Stimulated activated CD4-positive, alpha-beta T cell treated with anti-CD3 and anti-CD28 coated beads, Interleukin-2, amount 100 ng/mL, for 4 hours (primary cell): ENCODE measurements at places on chromosomes 12 and 14.

DNA sequence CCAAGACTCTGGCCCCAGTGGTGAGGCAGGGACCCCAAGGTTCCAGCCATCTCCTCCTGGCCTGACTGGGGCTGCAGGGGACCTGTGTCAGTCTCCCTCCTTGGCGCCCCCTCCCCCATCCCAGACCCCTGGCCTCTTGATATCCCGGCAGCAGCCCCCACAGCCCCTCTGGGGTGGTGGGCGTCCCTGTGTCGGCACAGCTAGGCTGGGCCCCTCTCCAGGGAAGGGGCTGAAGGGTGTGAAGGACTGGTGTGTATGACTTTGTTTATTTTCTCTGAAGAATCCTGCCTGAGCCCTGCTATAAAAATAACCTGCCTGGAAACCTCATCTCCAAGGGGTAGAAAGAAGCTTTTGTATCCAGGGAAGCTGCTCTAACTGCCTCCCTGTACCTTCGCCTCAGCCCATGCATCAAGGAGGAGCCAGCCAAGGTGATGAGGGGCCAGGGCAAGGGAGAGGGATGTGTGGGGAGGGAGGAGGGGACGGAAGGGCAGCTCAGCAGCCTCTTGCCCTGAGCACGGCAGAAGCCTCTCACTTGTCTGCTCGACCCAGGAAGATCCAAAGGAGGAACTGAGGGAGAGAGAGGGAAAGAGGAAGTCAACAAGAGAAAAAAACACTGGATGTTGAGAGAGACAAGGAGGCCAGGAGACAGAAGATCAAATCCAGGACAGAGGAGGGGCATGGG, 25.4 kb upstream of the COL2A1 start:
- no peak for DNase-seq

DNA sequence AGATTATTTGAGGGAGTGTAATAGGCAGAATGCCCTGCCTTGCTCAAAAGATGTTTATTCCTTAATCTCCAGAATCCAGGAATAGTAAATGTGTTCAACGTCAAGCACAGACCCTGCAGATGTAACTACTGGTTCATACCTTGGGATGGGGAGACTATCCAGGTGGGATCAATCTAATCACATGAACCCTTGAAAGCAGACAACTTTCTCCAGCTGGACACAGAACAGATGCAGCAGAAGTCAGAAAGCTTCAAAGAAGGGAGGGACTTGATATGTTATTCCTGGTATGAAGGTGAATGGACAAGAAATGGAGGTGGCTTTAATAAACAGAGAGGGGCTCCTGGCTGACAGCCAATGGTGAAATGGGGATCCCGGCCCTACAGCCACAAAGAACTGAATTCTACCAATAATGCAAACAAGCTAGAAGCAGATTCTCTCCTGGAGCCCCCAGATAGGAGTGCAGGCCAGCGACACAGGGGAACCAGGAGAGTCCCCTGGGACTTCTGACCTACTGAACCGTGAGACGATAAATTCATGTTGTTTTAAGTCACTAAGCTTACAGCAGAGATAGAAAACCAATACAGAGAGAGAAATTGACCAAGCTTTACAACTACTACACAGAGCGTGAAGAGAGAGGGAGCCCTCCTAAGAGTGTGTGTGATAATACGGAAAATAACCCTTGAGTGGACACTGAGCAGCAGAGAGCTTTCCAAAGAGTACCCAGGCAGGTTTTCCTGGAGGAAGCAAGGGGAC, 133.5 kb upstream of the TMEM132C start:
- no peak for DNase-seq

DNA sequence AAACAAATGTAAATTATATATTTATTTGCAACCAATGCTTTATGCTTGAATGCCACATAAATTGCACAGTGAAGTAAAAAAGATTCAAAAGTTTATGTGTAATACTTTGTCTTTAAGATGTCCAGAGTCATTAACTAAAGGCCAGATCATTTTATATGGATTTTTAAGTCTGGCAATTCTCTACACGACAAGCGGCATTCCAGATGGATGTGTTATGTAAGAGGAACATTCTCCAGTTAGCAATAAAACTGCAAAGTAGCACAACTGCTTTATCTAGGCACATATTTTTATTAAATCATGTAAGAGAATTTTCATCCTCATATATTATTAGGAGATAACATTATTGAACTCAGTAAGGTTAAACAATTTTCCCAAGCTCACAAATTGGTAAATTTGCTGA, 1717.7 kb upstream of the SEL1L start:
- no peak for DNase-seq

DNA sequence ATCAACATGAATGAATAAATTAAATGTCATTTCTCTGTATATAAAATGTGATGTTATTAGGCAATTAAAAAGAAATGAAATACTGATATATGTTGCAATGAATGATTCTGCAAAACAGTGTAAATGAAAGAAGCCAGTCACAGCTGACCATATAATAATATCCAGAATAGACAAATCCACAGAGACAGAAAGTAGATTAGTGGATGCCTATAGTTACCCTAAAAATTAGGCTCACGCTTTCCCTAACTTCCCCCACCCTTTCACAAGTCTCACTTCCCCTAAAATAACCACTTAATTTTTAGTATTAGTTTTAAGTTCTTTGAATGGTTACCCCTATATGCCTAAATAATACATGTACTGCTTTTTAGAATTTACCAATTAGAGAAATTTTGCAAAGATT, 348.9 kb upstream of the FAR2 start:
- no peak for DNase-seq

DNA sequence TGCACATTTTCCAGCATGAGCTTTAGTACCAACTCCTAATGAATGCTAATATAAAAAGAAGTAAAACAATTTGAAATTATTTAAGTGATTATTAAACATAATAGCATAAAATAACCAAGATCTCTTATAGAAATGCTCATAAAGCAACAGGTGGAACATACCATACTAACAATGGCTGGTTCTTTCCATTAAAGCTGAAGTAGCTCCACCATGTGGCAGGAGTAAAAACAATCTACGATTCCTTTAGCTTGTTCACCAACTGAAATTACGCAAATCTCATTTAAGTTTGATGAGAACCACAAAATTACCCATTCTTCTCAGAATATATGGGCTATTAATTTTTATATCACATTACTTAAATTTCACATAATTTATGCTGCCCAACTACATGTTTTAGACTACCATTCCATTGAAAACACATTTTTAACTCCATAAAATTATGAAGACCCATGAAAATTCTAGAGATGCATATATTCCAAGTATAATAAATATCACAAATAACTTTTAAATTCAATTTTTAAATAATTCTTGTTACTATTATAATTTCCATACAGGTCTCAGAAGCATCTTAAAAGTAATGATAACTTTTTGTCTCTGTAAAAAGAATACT, 213.6 kb downstream of the DAD1 start:
- no peak for DNase-seq

DNA sequence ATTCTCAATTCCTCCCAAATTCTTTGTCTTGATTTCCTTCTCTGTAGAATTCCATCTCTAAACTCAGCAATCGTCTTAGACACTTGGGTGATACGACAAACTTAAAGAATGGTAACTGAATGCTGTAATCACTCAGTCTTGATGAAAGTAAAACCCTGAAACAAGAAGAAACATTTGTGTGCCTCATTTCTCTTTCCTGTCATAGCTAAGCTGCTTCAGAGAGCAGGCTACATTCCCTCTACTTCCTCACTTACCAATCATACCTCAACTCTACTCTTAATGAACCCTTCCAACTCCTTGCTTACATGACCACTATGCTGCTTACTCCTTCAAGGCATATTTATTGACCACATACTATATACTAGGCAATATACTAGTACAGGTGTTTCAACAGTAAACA, 8.3 kb downstream of the MAP4K5 start:
- DNase-seq = no peak

- DNase-seq = peak; percentile 25
These were observed 152.0 kb downstream of the KTN1 start for GRCh38 chr14:55731881-55732498.

DNA sequence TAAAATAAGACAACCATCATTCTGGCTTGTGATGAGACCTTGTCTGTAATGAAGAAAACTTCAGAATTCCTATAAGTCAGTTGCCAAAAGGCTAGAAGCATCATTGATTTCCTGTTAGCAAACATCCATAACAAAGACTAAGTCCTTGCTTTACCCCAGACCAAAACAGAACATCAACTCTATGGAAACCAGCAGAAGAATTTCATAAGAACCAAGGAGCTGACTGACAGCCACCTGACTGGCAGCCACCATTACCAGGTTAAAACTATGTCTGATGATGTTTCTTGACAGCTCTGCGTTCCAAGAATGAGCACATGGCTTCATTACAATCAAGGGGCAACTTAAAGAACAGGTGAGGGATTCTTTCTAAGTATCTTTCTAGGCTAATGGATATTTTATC, 29.3 kb downstream of the HECTD4 start:
- no peak for DNase-seq

DNA sequence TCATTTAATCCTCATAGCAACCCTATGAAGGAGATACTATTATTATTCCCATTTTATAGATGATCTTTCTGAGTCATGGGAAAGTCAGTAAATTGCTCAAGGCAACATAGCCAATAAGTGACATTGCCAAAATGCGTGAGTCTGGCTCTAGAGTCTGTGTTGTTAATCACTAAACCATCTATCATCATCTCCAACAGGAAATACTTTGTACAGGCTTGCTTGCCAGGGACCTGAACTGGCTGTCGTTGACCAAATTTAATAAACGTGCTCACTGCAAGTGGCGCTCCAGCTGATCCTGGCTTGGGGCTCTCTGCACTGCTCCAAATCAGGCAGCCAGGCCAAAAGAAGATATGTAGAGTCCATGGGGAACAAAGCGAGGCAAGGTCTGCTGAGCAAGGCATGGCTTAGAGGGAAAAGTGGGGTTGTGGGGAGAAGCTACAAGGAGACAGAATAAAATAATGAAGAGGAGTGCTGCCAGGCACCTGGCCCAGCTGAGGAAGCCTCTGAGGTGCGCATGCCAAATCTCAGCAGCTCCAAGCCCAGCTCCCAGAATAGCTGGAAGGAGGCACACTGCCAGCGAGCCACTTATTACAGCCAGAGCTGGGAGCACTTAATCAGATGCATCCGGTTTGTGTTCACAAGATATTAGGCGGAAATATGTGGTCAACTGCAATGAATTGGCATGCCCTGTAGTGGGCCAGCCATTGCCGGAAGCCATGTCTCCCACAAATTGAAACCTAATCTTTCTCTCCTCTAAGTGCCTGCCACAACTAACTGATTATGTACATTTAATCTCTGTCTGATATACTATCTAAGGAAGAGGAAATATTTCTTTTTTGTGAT, 43.3 kb upstream of the PTPRO start:
- DNase-seq = no peak

GRCh38 chr12:4138051-4138450, 135.5 kb upstream of the CCND2 start:
- no peak for DNase-seq

DNA sequence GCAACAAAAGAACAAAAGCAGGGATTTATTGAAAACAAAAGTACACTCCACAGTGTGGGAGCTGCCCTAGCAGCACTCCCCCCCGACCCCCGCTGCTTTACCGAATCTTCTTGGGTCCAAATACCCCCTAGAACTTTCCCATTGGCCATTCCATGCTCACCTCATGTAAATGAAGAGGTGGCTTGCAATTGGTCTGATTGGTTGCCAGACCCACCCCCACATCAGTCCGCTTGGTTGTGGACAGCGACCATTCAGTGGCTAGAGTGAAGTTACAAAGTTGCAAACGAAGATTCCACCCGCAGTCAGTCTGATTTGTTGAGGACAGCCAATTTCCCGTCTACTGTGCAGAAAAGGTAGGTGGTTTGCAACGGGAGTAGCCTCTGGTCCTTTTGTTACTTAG, 3.9 kb downstream of the STYX start:
- no peak for DNase-seq
